ENCODE measurements at places on chromosomes 13 and 19. TPM values are rescaled to one million over a fixed set of nuclear protein-coding genes. Genes with fewer than 3 reads are reported as not detected.

- H3K4me3 ChIP-seq = peak overlapping the region; percentile 84
- H3K4me1 ChIP-seq = peaks cover 52% of the 10 kb centered on the region
- H3K27me3 ChIP-seq = no peaks in the 10 kb centered on the region
Measured at GRCh38 chr13:50124536-50125303, 109.5 kb downstream of the KCNRG start.

GRCh38 chr19:33414667-33415605 is 41.4 kb downstream of the CEBPG start:
- no peak overlapping the region for H3K4me3 ChIP-seq
- no peaks in the 10 kb centered on the region for H3K27me3 ChIP-seq
- no peak for DNase-seq
- no peaks in the 10 kb centered on the region for H3K36me3 ChIP-seq
- H3K27ac ChIP-seq = no peak overlapping the region

DNA sequence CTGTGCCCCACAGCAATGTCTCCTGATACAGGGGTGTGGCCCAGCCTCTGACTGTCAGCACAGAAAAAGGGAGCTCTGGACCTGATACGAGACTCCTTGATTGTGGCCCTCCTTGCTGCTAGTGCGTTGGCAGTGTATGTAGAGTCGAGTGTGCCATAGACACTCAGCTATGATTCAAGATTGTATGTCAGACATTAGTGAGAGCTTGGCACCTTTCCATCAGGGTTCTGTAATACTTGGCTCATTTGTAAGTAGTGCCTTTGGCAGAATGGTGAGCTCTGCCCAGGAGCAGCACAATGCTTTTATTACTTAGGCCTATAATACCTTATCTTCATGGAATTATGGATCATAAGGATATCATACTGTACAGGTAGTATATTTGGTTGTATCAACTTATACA is 83.4 kb downstream of the ATP8A2 start:
- no peaks in the 10 kb centered on the region for H3K27me3 ChIP-seq
- no peak for DNase-seq
- H3K4me3 ChIP-seq = no peak overlapping the region
- no peaks in the 10 kb centered on the region for H3K4me1 ChIP-seq

The PSG11 gene
- total RNA-seq = not detected

The CD79A gene
- not detected for total RNA-seq
